ENCODE measurements at places on chromosomes 13 and 19.

DNA sequence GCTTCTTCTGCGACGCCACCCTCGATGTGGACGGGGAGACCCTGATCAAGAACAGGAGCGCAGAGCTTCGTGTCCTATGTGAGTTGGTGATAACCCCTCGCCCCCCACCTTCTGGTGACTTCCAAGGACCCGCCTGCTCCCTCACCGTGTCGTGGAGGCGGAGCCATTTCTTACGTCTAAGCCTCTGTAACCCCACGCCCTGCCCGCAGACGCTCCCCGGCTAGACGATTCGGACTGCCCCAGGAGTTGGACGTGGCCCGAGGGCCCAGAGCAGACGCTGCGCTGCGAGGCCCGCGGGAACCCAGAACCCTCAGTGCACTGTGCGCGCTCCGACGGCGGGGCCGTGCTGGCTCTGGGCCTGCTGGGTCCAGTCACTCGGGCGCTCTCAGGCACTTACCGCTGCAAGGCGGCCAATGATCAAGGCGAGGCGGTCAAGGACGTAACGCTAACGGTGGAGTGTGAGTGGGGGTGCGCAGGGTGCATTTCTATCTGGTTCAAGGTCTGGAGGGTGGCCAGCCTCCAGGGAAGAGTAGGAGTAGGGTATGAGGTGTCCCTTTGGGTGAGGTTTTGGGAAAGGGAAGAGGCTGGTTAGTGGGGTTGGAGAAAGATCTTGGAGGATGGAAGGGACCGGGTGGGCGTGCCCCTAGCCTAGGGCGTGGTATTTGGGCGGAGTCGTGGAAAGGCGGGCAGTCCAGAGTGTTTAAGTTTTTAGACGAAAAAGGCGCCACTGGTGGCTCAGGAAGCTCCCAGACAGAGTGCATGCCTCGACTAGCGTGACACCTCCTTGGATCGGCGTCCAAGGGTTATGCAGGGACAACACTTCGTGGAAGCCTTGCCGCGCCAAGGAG is 3.3 kb downstream of the ICAM5 start:
- DNase-seq = no peak

DNA sequence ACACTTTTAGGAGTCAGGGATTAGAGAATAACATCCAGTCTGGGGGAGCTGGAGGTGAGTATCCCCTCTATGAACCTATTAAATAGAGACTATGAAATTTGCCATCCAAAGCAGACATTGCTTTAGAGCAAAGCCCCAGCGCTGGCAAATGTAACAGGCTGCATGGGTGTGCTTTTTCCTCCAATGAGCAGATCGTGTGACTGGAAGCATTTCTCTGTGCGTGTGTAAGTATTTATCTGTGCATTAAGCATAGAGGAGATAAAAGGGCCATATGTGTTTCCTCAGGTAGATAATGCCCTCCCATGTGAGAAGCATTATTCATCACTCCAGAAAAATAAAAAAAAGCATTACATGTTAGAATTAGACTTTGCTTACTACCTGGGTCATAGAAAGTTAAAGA is 924 bp downstream of the TNFSF13B start:
- DNase-seq = no peak

DNA sequence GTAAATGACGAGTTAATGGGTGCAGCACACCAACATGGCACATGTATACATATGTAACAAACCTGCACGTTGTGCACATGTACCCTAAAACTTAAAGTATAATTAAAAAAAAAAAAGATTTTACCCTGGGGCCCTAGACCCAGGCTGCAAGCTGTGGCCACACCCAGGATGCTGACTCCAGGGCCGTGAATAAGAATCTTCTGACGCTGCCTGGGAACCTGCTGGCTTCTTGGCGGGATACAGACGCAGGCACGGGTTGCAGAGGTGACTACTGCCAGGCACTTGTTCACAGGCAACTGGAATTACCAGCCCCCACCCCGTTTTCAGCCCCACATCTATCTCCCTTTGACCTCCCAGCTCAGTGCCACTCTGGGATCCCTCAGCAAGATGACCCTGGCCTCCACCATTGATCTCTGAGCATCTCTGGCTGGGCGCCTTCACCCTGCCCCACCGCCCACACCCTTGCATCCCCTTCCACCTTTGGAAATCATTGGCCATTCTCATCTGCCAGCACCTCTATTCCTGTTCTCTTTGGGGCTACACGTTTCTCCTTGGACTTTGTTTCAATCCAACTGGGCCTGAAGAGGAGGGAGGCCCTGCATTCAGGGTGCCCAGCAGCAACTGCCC is 21.1 kb upstream of the CFAP97D2 start:
- DNase-seq = no peak

DNA sequence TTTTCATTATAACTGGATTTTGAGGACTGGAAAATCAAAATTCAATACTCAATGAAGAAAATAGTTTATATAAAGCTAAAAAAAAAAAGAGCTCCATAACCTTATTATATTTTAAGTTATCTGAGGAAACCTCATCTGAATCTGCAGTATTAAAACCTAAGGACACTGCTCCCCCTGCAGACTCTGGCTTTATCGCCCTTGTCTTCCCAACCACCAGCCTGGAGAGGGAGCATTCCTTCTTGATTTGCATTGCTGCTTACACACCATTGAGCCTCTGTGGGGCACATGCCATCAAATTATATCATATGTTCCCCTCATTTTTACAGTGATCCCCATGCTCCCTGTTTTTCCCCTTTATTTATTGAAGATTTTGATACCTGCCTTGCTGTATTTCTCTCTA is 871.4 kb upstream of the GPC6 start:
- DNase-seq = no peak

DNA sequence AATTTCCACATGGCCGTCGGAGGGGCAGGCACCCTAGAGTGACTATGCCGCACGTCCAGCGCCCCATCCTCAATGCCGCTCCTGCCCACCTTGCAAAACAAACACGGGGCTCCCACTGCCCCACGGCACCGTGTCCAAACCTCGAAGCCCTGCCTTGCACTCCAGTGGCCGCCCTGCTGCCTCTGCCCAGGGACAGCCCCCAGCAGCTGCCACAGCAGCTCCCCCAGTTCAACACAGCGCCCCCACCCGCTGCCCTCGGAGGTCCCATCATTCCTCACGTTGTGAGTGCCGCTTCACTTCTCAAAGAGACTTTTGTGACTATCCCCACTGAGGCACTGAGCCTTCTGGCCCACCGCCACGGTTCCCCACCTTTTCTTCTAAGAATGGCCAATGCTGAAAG is 22.3 kb upstream of the TMEM160 start:
- DNase-seq = no peak

DNA sequence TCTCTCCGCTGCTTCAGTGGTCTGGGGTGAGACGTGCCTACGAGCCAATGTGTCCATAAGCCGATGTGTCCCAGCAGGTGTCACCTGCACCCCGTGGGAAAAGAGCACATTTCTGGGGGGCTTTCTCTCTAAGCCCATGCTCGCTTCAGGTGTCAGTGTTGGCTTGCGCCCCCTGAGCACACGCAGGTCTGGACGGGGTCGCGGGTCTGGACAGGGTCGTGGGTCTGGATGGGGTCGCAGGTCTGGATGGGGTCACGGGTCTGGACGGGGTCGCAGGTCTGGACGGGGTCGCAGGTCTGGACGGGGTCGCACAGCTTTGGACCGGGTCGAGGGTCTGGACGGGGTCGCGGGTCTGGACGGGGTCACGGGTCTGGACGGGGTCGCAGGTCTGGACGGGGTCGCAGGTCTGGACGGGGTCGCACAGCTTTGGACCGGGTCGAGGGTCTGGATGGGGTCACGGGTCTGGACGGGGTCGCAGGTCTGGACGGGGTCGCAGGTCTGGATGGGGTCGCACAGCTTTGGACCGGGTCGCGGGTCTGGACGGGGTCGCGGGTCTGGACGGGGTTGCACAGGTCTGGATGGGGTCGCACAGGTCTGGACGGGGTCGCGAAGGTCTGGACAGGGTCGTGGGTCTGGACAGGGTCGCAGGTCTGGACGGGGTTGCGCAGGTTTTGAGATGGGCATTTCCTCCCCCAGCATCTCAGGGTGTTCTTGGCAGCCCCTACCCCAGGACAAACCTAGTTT is 24.5 kb upstream of the TFDP1 start:
- no peak for DNase-seq

DNA sequence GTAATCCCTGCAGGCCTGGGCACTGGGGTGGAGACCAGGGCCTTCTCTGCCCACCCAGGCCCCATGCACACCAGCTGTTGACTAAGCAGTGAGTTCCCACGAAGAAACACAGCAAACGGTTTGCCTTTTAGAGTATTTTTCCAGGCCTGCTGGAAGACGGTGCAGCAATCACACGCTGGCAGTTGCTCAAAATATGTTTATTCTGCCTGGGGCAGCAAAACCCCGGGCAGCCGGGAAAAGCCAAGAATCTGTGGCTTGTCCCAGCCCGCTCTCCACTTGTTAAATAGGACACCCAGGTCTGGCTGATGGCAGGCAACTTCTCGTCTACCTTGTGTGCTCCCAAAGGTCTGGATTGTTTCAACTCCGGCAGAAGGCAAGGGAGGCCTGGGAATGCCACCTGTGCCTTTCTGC is 40.8 kb downstream of the GGACT start:
- DNase-seq = no peak

- no peak for DNase-seq
These were observed 7.6 kb upstream of the BICRA start for GRCh38 chr19:47601180-47601904.

- DNase-seq = no peak
These were observed 5.4 kb upstream of the ARGLU1 start for GRCh38 chr13:106573284-106573846.

DNA sequence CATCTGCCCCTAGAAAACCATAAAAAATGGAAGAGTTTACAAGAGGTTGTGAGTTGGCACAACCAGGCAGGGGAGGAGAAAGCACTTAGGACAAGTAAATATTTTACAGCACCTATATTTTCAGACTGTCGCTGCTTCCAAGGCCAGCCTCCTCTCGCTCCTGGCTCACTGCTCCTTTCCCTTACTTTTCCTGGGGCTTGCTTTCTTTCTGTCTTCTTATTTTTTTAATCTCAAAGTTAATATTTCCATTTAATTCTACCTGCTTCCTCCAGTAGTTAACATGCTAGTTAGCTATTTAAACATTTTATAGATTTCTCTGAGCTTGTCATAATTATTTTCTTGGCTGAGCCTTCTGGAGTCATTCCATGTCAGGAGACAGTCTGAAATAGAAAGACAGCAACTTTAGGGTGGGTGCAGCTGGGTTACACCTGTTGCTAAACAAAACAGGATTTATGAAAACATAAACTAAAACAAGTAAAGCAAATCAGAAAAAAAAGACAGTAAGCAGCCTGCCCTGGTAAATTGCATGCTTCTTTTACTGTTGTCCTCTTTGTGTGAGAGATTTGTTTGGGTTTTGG is 330.1 kb downstream of the DLEU7 start:
- DNase-seq = no peak

DNA sequence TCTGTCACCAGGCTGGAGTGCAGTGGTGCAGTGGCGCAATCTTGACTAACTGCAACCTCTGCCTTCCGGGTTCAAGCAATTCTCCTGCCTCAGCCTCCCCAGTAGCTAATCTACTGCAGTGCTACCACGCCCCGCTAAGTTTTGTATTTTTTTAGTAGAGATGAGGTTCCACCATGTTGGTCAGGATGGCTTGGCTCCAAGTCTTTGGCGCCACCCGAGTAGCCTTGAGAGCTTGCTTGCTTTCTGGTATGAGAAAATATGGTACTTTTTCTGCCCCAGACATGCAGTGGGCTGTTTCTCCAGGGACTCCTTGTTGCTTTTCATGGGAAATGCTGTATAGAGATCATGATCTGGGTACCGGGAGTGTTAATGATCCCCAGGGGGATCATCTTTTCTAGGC is 34.5 kb upstream of the GTF3A start:
- DNase-seq = no peak

- DNase-seq = no peak
These were observed 2.5 kb downstream of the TMEM190 start for GRCh38 chr19:55379174-55379573.

DNA sequence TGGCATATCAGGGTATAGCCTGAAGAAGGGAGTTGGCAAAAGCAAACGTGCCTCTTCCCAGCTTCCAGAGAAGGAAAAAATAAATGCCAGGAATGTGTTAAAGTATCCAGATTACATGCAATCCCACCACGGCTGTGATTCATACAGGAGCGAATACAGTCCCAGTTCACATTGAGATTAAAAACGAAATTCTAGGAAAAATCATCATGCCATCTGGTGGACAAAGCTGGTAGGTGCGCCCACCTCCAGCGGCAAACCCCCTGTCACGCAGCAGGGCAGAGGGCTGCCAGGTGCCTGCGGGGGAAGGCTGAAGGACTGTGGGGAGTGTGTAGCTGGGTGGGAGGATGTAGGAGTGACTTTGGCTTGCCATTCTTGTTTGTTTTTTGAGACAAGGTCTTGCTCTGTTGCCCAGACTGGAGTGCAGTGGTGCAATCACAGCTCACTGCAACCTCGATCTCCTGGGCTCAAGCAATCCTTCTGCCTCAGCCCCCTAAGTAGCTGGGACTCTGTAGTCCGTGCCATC is 6.4 kb upstream of the DMWD start:
- no peak for DNase-seq

GRCh38 chr19:34180273-34180672 is 8.0 kb downstream of the LSM14A start:
- DNase-seq = no peak

- no peak for DNase-seq
These were observed 26.3 kb upstream of the SLC15A1 start for GRCh38 chr13:98778749-98779148.

DNA sequence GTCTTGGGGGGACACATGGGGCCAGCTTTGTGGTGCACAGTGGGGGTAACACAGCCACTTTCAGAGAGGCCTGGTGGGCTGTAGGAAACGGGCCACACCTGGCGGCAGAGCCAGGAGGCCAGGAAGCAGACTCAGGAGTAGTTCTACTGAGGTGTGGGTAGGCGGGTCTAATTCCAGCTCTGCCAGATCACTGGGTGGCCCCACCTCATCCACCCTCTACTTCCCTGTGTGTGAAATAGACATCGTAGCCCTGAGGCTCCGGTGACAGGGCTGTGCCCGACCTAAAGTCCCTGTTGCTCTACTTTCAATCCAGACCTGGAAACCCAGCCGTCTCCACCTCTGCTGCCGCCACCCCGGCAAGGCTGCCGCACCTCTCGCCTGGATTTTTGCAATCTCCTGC is 4.0 kb downstream of the NKPD1 start:
- DNase-seq = no peak

DNA sequence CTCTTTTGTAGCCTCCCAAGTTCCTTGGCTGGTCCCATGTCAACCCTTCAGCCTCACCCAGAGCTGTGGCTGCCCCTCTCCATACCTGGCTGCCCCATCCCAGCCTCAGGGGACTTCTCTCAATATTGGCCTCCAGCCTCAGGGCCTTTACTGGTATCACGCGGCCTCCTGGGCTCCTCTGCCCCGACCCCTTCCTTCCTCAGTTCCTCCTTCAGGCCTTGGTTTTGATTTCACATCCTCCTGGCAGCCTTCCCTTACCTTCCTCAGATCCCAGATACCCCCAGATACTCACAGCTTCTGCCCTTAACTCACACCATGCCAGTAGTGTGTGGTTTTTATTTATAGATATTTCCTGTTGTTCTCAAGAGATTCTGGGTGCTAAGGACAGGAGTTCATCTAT is 12.8 kb upstream of the SCN1B start:
- no peak for DNase-seq
